ENCODE measurements at places on chromosomes 1 and 21.

- DNase-seq = no peak
These were observed 8.7 kb downstream of the FGR start for GRCh38 chr1:27626031-27626935.

DNA sequence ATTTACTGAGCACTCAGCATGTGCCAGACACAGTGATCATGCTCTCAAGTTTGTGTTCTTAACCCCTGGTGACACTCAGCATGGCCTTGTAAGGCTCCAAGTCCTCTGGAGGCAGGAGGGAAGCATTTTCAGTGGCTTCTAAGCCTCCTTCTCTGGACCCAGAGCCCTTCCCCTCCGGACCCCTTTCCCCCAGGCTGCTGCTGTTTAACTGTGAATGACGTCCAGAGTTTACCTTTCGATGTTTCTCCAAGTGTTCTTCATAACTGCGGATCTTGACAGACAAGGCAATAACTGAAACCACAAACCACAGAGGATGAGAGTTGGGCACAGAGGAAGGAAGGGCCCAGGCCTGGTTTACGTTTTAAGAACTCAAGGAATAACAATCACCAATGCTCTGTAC lies 6.5 kb downstream of the MRPS15 start:
- no peak for DNase-seq

GRCh38 chr1:167605576-167605975 lies 24.5 kb upstream of the RCSD1 start:
- DNase-seq = no peak

DNA sequence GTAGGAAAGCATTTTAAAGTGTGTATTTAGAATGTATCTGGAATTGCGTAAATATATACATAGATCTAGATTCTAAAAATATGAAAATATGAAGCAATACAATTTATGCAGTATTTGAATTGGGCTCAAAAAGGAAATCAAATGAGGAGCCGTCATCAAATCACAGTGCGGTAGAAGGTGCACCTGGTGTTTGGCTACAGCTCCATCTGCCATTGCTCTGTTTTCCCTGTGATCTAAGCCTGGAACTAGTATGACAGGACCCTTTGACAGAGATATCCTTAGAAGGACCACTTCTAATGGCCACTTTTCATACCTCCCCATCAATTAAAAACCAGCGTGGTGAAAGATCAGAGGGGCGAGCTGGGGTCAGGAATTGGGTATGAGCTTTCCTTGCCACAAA lies 202.6 kb downstream of the NFIA start:
- DNase-seq = no peak

DNA sequence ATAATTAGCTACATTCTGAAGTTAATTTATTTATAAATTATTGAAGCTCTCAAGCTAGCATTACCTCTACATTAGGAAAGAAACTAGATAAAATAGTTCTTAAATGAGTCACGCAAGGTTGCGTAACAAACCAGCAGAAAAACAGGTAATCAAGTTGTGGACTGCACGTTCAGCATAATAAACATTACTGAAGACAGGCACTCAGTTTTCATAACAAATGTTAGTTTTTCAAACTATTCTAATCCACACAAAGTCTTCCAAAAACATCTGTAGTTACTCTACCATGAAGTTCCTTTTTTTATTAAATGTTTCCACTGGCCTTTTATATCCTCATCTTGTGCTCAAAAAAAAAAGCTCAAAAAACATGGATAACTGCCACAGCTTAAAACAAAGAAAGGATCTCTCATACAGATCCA lies 1.3 kb downstream of the TOR1AIP2 start:
- no peak for DNase-seq

GRCh38 chr1:1901641-1902294 lies 10.9 kb upstream of the GNB1 start:
- DNase-seq = no peak

DNA sequence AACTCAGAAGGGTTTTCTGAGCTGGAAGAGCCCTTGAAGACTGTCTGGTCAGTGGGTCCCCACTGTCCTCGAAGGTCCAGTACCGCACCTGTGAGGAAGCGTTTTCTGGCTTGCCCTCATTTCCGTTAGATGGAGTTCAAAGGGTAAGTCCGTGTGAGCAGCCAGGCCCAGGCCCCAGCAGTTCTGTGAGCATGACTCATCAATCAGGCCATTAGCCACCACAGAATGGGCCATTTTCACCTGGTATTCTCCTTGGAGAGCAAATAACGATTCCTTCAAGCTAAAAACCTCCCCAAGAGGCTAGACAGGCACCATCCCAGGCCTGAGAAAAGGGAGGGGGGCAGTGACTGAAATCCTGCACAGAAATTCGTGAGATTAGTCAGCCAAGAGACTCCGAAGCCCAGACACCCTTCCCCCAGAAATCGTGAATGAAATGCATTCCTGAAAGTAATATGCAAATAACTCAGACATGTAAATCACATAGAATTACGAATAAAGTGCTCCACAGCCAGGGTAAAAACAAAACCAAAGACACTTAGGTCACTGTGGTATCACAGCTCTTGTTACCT lies 66.0 kb downstream of the BCAR3 start:
- DNase-seq = no peak

GRCh38 chr1:225655509-225656258 lies 2.8 kb upstream of the ENAH start:
- peak; percentile 33 for DNase-seq

DNA sequence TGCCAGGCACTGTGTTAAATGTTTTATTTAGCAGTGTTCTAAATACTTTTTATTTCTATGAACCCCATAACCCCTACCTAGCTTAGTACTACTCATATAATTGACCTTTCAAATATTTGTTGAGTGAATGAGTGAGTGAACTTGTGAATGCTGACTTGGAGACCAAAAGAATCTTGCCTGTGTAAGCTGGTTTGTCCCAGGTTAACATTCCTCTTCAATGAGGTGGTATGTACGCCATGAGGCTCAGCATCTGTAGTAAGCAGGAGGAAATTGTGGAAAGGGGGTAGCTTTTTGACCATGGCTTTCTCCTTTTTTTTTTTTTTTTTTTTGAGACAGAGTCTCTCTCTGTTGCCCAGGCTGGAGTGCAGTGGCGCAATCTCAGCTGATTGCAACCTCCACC lies 14.6 kb downstream of the MED18 start:
- no peak for DNase-seq

DNA sequence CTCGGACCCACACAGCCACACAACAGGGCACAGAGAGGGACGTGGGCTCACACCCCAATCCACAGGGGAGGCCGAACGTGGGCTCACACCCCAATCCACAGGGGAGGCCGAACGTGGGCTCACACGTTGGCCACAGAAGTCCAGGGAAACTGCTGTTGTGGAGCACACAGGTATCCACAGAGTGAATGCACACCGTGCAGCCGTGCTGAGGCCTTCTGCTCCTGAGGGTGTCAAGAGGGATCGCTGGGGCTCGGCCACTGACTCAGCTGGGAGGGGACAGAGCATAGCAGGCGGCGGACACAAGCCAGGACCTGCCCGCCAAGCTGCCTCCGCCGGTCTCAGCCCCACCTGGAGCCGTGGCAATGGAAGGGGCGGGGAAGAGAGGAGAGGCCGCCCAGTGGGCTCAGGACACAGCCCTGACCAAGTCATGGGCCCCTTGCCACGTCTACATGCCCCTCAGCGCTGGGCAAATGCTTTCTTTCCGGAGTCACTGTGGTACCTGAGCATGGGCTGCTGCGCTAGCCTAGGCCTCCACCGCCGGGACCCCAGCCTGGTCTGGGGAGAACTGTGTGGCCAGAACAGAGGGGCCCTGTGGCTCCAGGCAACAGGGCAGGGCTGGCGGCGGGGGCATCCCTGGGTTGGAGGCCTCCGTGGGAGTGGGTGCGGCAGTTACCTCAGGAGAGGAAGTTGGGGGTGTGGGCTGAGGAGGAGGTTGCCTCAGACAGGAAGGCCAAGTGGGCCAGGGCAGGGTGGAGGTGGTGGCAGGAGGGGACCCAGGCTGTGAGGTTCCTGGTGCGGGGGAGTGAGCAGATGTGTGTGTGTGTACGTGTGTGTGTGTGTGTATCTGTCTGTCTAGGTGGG lies 1.2 kb downstream of the SYTL1 start:
- peak; percentile 16 for DNase-seq

DNA sequence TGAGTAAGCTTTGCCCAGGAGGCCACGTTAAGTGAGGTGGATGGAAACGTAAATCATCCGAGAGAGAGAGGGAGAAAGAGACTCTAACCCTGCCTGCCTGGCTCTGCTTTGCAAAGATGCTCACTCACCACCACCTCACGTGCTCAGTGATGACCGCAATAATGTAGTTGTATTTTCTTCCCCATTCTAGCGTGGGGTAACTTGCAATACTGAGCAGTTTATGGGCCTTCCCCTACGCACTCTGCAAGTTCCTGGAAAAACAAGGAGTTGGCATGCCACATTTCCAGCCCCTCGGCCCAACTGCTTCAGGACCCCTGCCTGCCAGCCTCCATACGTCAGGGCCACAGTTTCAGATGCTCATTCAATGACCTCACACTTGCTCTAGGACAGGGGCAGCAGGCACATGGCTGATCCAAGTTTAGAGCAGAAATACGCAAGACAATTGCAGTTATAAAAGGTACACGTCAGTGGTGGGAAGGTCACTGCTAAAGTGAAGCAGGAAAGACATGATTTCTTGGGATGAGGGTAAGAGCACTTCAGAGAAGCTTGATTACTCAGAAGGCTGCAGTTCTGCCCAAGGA lies 112.5 kb upstream of the RAB4A start:
- no peak for DNase-seq

DNA sequence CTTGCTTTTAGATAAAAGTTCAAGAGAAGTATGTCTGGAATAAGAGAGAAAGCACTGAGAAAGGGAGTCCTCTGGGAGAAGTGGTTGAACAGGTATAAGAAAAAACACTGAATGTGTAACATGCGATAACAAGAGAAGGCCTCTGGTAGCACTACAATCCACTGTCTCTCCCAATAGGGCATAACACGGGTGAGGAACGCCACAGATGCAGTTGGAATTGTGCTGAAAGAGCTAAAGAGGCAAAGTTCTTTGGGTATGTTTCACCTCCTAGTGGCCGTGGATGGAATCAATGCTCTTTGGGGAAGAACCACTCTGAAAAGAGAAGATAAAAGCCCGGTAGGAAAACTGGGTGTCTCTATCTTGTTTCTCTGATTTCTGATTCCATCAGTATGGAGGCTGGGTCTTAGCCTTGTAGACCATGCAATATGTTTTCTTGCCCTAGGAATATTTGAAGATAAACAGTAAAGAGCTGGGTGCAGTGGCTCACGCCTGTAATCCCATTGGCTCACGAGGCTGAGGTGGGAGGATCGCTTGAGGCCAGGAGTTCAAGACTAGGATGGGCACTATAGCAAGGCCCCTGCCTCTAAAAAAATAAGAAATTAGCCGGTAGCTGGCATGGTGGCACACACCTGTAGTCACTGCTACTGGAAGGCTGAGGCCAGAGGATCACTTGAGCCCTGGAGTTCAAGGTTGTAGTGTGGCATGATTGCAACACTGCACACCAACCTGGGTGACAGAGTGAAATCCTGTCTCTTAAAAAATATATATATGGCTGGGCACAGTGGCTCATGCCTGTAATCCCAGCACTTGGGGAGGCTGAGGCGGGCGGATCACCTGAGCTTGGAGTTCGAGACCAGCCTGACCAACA lies 40.4 kb downstream of the DAP3 start:
- peak; percentile 15 for DNase-seq

- DNase-seq = no peak
These were observed 299.5 kb upstream of the FMN2 start for GRCh38 chr1:239792157-239792556.

DNA sequence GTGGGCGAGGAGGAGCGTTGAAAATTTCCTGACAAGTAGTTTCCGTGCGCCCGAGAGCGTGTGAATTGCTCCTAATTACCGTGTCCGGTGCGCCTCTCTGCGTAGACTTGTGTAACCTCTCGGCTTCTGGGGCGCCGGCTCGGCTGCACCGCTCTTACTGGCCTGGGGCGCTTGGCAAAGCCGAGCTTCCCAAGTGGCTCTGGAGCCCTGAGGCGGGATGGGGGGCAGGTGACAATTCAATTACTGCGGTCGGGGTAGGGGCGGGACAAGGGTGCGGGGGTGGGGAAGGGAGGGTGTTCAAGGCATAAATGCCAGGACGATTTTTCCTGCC lies 392 bp upstream of the DMRTA2 start:
- no peak for DNase-seq

DNA sequence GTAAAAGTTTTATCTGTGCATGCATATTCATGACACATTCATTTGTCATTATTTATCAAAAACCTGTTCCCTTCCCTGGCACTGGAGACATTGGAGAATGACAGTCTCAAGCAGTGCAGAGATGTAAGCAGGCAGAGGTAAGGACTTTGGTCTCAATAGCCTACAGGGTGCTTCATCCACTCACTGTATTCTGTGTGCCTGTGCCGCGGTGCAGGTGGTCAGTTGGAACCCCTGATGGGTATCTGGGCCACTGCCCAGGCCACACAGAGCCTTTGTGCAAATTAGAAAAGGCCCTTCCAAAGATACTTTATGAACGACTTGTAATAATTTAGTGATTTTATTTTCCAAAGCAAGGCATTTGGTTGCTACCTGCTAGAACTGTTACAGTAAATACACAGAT lies 44.0 kb downstream of the CDC42 start:
- no peak for DNase-seq

DNA sequence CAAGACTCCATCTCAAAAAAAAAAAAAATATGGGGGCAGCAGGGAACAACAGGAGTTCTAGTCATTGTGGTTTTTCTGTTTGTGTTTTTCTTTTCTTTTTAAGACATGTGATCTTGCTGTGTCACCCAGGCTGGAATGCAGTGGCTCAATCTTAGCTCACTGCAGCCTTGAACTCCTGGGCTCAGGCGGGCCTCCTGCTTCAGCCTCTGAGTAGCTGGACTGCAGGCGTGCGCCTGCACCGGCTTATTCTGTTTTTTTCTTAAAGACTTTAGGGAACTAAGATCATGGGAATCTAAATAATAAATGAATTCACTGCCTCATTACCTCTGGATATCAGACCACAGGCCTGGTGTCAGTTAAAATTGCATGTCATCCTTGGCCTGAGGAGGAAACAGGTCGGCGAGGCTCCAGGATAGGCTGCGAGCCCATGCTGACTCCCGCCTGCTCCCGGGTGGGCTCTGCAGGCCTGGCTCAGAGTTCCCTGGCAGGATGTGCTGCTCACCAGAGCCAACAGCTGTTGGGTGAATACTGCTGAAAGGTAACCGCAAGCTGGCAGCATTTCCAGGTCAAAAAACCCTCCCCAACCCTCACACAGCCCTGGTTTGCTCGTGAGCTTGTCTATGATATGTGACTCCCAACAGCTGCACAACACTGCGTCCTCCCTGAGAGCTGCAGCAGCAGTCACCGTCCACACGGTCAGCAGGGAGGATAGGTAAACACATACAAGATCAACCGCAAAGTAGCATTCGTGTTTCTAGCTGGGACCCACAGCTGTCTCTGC lies 58.1 kb downstream of the SCCPDH start:
- no peak for DNase-seq

DNA sequence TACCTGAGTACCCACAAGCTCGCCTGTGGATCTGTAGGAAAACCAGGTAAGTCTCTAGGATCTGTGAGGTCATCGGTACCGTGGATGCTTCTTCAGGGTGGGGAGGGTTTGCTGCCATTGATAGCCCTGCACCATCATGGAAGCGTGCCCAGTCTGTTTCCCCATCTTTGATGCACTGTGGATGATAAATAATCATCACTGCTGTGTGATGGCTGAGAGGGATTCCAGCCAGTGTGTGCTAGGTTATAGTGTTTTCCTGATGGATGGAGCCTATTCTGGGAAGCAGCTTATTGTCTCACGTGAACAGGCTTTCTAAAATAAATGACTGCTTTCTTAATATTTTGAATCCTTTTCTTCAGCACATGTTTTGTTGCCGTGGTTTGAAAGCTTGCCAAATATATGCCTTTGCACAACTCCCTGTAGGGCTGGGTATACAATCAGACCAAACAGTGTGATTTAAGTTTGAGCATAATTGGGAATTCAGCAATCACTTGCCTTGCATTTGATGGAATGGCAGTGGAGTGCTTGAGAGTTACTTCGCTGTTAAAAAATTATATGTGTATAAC lies 113.8 kb downstream of the CAMTA1 start:
- no peak for DNase-seq

- DNase-seq = no peak
These were observed 64.3 kb downstream of the RERE start for GRCh38 chr1:8752921-8753713.

Measured in nucleus accumbens (tissue), 56 donors.